ENCODE measurements at places on chromosomes 3 and 15.

- no peak for DNase-seq
Measured at GRCh38 chr15:79623488-79623887, 191.4 kb downstream of the MINAR1 start.

DNA sequence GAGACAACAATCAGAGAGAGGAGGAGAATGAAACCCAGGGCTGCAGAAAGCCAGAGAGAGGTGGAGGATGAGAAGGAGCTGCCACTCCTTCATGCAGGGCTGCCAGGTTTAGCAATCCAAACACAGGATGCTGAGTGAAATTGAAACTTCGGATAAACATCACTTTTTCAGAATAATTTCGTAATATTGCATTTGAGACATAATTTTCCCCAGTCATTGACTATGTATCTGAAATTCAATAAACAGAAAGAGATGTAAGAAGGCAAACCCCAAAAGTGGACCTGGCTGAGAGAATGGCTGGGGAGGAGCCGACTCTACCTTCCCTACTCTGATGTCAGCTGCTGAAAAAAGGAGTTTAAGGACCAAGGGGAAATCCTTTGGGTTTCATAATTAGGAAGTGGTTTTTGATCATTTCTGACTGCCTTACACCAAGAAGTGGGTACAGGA lies 33.8 kb downstream of the SLC9A9 start:
- DNase-seq = no peak

GRCh38 chr3:178263236-178263916 lies 272.9 kb upstream of the KCNMB2 start:
- DNase-seq = no peak

- DNase-seq = no peak
Measured at GRCh38 chr15:48642795-48643194, 2.7 kb downstream of the FBN1 start.

GRCh38 chr3:9867106-9867505 lies 12.9 kb downstream of the CIDEC start:
- DNase-seq = no peak

GRCh38 chr3:38149708-38150107 lies 11.2 kb downstream of the MYD88 start:
- no peak for DNase-seq

GRCh38 chr3:184761976-184762375 lies 50.0 kb upstream of the VPS8 start:
- no peak for DNase-seq

DNA sequence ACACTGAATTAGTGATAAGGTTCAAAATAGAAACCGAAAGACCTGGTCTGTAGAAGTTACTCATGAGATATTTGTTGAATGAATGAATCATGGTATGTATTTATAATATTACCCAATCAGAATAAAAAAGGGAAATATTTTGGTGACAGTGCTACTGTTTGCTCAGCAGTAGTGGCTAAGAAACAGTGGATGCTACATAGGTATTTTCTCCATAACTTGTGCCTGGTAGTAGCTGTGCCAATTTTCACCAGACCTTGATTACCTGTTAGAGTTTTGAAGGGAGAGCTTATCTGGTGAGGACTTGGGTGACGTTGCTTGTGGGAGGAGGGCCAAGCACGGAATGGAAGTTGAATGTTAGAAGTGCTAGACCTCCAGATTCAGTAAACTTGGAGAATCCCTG lies 14.3 kb downstream of the LIMD1 start:
- DNase-seq = no peak

DNA sequence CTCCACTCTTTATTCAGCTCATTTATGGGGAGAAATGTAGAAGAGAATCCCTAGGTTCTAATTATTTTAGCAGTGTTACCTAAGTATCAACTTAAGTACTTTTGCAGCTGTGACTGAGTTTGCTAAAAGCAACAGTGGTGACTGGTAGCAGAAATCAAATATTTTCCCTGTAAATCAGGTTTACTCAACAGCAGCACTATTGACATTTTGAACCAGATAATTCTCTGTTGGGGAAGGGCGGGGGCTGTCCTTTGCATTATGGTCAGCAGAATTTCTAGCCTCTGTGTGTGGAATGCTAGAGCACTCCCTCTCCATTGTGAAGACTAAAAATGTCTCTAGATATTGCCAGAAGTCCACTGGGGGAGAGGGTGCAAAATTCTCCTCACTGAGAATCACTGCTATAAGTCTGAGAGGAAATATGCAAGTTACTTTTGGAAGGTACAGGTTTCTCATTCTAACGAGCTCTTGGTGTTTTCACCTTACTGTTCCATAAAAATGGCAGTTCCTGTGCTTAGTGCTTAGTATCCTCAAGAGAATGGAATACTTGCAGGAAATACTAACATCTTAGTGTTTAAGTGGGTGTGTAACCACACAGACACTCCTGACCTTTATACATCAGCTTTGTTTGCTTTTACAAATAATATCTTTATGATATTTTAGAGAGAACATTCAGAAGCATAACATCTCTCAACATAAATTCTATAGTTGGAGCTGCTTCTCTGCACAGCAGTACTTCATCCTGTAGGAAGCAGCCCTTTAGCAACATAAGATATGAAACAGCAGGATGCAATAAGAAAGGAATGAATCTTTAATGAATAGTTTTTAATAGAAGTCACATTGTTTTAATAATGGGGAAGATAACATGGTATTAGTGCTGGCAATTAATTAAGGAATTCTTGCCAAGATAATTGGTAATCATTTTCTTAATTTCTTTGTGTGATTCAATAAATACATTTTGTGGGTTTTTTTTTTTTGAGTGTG lies 246.5 kb upstream of the GOLIM4 start:
- DNase-seq = no peak

- no peak for DNase-seq
Measured at GRCh38 chr3:18149386-18149785, 275.8 kb downstream of the SATB1 start.

GRCh38 chr15:34365091-34365825 lies 1.7 kb downstream of the LPCAT4 start:
- DNase-seq = no peak

DNA sequence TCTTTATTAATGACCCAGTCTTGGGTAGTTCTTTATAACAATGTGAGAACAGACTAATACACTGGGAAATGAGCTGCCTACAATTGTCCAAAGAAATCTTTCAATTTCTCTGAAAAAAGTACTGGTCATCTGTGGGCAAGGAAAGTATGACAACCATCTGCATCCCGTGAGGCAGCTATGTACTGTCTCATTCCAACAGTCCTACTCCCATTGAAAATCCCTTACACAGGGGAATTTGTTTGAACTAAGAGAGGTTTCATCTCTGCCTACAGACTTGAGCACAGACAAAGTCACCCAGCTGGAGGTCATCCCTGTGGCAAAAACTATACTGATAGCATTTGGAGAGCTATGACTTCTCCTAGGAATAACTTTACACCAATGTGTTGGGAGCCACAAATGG lies 27.1 kb downstream of the SHC4 start:
- DNase-seq = no peak

DNA sequence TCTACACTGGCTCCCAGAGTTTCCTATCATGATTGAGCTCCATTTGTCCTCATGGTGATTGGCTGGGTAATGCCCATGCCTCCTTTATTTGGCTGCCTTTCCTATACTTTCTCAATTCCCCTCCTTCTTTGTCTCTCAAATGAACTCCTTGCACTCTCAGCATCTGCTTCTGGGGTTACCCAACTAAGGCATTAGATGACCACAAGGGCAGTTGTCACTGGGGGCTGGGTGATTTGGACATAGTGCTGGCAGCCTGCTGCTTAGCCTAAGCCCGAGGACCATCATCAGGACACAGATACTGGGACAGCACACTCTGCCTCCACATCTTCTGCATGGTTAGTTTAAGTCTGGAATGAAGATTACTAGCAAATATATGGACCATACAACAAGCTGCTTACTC lies 49.2 kb upstream of the LRRFIP2 start:
- no peak for DNase-seq

DNA sequence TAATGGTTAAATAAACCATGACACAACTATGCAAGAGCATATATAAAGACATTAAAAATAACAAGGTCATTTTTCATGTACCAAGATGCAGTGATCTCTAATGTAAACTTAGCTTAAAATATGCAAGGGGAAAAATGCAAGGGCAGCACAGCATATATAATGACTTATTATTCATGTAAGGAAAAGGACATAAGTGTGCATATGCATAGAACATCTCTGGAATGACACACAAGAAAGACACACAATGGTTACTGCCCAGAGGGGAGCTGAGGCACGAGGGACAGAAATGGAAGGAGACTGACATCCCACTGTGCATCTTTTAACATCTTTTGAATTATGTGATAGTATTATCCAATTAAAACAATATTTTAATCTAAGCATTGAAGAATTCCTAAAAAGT lies 79.0 kb downstream of the FHIT start:
- DNase-seq = no peak

GRCh38 chr15:58501636-58502188 lies 69.9 kb downstream of the LIPC start:
- no peak for DNase-seq

GRCh38 chr3:184419171-184419570 lies 39.3 kb downstream of the CHRD start:
- DNase-seq = no peak

DNA sequence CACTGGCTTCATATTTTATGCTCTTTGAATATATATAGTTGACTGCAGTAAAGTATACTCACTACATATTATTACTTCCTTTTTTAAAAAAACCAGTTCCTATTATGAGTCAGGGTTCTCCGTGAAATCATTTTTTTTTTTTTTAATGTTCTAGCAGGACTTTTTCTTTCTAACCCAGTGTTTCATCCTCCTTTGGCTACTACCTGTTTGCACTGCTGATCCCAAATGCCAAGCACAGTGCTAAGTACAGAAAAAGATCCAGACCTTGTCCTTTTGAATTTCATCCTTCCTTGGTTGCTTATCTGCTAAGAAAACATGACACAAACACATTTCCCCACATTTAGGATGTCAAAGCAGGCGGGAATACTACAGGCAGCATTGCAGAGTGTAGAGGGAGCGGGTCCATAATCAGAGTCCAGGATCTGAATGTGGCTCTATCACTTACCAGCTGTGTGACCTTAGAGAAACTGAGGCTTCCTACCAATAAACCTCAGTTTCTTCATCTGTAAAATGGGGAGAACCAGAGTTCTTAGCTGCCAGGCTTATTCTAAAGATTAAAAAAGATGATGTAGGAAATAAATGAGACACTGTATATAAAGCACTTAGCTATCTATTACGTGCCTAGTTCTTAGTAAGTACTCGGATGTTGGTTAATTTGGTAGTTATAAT lies 37.2 kb upstream of the ANPEP start:
- DNase-seq = no peak

DNA sequence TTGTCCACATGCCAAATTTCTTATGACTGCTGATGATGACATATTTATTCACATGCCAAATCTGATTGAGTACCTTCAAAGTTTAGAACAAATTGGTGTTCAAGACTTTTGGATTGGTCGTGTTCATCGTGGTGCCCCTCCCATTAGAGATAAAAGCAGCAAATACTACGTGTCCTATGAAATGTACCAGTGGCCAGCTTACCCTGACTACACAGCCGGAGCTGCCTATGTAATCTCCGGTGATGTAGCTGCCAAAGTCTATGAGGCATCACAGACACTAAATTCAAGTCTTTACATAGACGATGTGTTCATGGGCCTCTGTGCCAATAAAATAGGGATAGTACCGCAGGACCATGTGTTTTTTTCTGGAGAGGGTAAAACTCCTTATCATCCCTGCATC lies 17.3 kb downstream of the B3GNT5 start:
- DNase-seq = no peak

- peak; percentile 13 for DNase-seq
Measured at GRCh38 chr3:76044601-76045600, 259.6 kb upstream of the ZNF717 start.

All from right lung (tissue), 10 donors.